ENCODE measurements at places on chromosomes 1 and 21.

GRCh38 chr1:55378582-55378981 lies 163.4 kb upstream of the USP24 start:
- DNase-seq = peak; percentile 75

DNA sequence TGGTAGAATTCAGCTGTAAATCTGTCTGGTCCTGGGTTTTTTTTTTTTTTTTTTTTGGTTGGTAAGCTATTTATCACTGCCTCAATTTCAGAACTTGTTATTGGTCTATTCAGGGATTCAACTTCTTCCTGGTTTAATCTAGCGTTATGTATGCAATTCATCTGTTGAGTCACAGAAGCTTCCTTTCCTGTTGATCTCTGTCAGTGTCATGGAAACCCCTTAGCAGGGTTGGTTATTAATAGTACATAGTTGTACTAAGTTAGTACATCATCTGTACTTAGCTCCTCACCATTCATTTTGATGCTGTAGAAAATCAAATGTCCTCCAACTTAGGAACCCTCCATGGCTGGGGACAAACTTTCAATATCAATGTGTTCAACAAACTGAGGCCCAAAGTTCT lies 51.0 kb upstream of the BARHL2 start:
- no peak for DNase-seq

GRCh38 chr21:35035116-35035515 lies 14.0 kb downstream of the RUNX1 start:
- DNase-seq = no peak

- DNase-seq = peak; percentile 96
These were observed 54.1 kb downstream of the CD46 start for GRCh38 chr1:207805841-207806421.

- DNase-seq = no peak
These were observed 18.7 kb downstream of the C21orf58 start for GRCh38 chr21:46304955-46305354.

- peak; percentile 68 for DNase-seq
These were observed 43.8 kb downstream of the RBM11 start for GRCh38 chr21:14259747-14260146.

- no peak for DNase-seq
These were observed 8.7 kb downstream of the NFASC start for GRCh38 chr1:204879351-204879750.

DNA sequence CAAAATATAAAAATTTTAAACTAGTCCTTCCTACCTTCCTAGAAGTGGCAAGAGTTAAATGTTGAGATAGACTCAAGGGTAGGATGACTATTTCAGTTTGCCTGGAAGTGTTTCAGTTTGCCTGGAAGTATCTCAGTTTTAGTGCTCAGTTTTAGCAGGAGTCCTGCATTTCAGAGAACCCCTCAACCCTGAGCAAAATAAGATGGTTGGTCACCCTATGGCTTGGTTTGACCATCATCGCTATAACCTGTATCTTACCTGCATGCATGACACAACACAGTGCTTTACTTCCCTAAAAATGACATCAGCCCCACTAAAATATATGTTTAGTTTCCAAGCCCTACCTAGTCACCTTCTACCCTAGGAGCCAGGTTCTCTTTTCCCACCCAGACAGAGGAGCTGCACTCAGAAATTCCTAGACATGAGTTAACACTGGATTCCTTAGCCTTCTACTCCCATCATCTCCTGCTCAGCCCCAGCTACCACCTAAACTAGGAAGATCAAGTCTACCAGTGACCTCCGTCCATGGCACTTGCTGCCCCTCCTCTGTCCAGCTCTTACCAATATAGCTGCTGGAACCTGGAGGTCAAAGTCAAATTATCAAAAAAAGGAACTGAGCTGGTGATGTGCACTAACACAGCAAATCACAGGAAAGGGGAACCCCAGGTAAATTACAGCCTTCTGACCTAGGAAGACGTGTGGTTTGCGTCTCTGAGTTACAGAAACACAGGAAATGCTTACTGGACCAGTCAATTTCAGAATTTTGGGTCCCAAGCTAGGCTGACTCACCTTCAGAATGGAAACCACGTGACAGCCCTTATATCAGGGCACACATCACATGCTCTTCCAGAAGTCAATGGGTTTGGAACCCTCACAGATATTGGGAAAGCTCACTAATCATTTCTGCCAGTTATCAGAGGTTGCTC lies 2.2 kb upstream of the G0S2 start:
- no peak for DNase-seq

DNA sequence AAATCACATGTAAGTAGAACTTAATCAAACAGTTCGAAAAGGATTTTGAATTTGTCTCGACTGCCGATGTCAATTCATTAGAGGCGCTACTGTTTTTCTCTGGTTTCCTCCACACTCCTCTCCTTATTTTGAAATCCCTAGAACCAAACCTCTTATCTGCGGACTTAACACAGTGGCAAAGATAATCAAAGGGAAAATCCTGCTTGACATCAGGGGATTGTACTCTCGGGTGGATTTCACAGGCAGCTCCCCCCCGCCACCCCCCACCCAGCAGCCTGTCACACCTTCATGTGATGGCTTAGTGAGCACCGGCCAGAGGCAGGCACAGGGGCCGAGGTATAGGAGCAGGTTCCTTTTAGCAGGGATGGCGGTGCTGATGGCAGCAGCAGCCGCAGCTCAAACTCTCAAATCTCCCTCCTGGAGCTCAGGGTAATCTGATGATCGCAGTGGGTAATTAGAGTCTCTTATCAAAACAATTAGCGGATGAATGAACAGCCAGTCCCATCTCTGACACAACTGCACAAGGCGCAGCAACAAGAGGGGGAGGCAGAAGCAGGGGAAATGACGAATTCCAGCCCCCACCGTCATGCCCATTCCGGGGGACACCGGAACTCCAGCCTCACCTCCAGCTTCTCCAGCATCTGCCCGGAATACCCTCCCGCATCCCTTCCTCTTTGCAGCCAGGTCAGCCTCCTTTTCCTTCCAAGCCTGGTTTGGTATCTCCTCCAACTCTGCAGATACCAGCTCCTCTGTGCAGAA lies 80.3 kb downstream of the SSBP3 start:
- no peak for DNase-seq

GRCh38 chr1:67347688-67348472 lies 40.2 kb downstream of the IL12RB2 start:
- peak; percentile 42 for DNase-seq

- DNase-seq = no peak
These were observed 19.1 kb downstream of the DDAH1 start for GRCh38 chr1:85445906-85446305.

DNA sequence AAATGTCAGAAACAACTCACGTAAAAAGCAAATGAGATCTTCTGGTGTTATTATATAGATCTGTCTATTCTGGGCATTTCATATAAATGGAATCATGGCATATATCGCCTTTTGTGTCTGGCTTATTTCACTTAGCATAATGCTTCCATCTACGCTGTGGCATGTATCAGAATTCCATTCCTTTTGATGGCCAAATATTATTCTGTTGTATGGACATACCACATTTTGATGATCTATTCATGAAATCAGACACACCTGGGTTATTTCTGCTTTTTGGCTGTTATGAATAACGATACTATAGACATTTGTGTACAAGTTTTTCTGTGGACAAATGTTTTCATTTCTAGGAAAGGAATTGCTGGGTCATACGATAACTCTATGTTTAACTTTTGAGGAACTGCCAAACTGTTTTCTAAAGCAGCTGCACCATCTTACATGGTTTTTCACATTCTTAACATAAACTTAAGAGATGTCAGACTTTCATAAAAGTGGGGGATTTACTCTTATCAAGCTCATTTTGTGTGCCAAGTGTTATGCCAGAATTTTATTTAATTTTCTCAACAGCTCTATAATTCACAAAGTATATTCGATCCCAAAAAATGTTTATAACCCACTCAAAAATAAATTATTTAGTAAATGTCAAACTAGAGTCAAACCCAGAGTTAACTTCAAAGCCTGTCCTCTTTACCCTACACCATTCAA lies 7.6 kb downstream of the ENAH start:
- DNase-seq = no peak

- DNase-seq = no peak
These were observed 22.4 kb downstream of the VPS45 start for GRCh38 chr1:150089846-150090520.

- DNase-seq = no peak
These were observed 30.2 kb downstream of the S100A6 start for GRCh38 chr1:153505576-153505975.

DNA sequence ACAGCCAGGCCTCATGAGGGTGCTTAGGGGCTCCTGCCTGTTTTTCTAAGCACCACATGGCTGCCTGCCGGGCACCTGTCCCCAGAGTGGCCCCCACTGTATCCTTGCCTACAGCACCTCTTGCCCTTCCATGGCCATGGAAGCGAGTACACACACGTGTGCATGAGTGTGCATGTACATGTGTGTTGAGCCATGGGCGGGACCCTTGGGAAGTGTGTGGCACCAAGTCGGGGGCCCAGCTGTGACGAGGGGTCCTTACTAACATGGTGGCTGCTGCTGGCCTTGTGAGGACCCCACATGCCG lies 25.8 kb downstream of the KRTAP10-1 start:
- DNase-seq = no peak

- DNase-seq = no peak
These were observed 24.4 kb upstream of the AGBL4 start for GRCh38 chr1:50047916-50048694.

DNA sequence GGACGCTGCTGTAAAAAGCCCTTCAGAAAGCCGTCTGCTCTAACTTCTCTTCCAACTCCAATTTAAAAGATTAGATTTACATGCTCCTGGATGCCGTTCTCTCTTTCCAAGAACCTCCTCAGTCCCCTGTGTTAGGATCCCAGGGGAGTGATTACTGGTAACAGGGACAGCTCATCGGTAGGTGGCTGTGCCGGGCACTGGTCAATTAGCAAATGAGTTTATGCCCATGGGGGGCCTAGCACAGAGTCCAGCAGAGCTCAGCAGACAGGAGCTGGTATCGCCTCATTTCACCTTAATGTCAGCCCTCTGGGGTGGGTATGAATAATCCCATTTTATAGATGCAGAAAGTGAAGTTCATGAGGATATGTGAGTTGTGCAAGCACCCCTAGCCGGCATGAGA lies 191.9 kb downstream of the GRIK3 start:
- no peak for DNase-seq

- DNase-seq = no peak
These were observed 467.1 kb downstream of the LMO4 start for GRCh38 chr1:87795615-87796337.

GRCh38 chr21:31267644-31268043 lies 76.4 kb downstream of the TIAM1 start:
- DNase-seq = no peak

DNA sequence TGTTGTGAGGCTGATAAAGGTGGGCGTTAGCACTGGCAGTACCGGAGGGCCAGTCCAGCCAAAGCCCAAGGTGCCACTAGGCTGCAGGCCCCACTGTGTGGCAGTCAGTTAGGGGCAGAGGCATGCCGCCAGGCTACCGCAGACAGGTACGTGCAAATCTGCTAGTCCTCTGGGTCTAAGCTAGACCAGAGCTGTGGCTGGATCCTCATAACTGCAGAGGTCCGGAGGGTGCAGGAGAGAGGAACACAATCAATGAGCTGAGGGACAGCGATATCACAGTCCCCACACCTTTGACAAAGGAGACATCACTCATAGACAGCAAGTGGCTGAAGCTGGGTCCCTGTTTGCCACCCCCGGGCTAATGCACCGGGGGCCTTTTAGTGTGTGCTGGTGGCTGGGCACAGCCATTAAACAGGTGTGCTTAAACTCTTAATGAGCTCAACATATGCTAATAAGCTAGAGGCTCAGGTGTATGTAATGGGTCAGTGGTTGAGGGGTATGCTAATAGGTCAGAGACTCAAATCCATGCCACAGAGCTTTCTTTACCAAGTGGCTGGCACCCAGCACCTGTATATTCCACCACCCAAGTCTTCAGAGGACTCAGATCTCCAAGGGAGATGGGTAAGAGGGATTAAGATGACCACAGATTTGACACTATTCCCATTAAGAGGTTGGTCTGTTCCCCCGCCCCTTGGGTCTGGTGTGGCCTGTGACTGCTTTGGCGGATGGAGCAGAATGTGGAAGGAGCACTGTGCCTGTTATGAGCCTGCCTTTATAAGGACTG lies 82.0 kb downstream of the GLIS1 start:
- no peak for DNase-seq

- no peak for DNase-seq
These were observed 6.8 kb upstream of the ADAM15 start for GRCh38 chr1:155044365-155044764.

GRCh38 chr1:1206966-1207531 lies 657 bp upstream of the TNFRSF18 start:
- no peak for DNase-seq

DNA sequence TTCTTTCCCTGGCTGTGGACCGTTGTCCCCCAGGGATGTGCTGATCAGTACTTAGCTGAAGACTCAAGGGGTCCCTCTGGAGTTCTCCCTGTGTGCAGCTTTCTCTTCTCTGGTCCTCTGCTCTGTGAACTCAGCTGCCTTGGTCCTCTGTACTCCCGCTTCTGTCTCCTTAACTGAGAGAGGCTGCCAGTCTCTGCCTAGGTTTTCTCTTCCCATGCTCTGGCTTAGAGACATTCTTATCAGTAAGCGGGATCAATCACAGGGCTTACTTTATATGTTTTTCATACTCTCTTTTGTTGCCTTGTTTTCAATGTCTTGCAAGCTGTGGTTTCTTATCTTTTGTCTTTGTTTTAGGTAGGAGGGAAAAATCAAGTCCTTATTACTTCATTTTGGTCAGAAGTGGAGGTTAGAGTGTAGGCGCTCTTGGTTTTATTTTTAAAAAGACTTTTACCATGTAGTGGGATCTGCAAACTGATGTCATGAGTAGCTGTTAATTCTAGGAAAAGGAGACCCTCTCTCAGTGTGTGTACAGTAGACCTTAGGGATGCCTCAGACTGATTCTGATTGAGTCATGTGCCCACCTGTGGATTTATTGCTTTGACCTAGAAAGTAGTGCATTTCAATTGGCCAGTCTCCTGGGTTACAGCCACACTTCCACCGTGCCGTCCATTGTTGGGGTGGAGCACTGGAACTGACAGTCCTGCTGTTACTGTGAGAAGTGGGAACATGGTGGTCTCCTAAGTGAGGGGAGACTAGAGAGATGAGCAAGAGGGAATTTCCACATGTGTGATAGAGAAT lies 46.6 kb downstream of the TTC3 start:
- DNase-seq = no peak

DNA sequence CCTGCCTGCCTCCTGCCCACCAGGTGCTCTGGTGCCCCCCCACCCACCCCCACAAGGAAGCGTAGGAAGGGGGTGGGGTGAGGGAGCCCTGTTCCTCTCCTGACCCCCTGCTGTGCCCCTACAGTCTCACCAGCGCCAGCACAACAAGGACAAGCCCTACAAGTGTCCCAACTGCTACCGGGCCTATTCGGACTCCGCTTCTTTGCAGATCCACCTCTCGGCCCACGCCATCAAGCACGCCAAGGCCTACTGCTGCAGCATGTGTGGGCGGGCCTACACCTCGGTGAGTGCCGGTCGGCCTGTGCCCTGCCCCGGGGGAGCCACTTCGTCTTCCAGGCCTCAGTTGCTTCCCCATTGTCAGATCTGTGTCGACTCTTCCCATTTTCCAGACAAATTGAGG lies 25.9 kb downstream of the A3GALT2 start:
- DNase-seq = no peak

Data from H4 (cell line).